ENCODE measurements at places on chromosomes 13 and 19.

- no peak for DNase-seq
Measured at GRCh38 chr19:32352241-32352630, 6.8 kb downstream of the ZNF507 start.

- DNase-seq, result no peak
Measured at GRCh38 chr19:2303211-2303798, 4.6 kb downstream of the LINGO3 start.

- DNase-seq, result no peak
Measured at GRCh38 chr13:77946522-77946921, 27.9 kb upstream of the EDNRB start.

- no peak for DNase-seq
Measured at GRCh38 chr13:113280126-113280525, 16.9 kb upstream of the LAMP1 start.

- DNase-seq, result no peak
Measured at GRCh38 chr19:50607874-50608785, 31.6 kb downstream of the SYT3 start.

- no peak for DNase-seq
Measured at GRCh38 chr19:843180-843835, 2.5 kb downstream of the PRTN3 start.

GRCh38 chr19:46221981-46222610, 7.4 kb upstream of the IGFL1 start:
- no peak for DNase-seq

DNA sequence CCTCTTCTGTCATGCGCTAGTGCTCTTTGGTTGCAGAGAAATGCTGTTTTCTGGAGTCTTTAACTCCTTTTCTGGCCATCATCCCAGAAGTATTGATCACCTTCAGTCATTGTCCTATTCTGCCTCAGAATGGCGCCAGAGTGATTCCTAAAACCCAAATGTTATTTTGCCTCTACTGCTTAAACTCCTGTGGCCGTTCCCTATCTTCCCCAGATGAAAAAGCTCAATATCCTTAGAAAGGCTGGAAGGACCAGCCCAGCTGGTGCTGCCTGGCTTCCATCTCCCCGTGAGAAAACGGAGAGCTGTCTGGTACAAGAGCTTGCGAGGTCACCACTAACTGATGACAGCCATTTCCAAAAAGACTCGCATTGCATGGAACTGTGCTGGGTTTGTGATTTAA, 179.1 kb downstream of the RBM26 start:
- no peak for DNase-seq

DNA sequence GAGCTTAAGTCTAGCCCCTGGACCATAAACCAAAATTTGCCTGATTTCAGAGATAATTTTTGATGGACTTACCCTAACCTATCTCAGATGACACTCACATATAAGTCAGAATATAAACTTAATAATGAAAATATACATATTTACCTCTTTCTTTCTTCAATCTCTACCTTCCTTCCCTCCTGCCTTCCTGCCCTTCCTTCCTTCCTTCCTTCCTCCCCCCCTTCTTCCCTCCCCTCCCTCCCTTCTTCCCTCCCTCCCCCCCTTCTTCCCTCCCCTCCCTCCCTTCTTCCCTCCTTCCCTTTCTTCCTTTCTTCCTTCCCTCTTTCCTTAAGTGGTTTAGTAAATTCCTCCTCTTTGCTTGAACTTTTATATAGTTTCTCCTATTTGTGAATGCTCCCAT, 88.7 kb downstream of the EDNRB start:
- no peak for DNase-seq

GRCh38 chr13:95880331-95880730, 172.9 kb downstream of the UGGT2 start:
- no peak for DNase-seq

DNA sequence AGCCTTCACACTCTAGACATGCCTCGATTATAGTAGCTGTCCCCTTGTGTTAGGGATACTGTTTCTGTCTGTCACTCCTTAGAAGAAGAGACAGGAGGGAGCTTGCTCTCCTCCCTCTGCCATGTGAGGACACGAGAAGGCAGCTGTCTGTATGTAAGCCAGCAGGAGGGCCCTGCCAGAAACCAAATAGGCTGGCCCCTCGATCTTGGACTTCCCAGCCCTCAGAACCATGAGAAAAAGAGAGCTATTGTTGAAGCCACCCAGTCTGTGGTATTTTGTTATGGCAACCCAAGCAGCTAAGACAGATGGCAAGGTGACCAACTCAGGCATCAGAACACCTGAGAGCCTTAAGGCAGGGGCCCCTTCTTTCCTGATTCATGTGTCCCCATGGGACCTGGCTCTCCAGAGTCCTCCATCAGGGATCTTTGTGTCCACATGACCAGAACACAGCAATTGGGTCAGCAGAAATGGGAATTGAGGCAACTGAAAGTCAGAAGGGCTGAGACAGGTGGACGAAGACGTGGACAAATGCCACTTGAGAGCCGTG, 65.6 kb upstream of the NPAS1 start:
- no peak for DNase-seq

- DNase-seq, result no peak
Measured at GRCh38 chr19:53882391-53883050, 524 bp downstream of the PRKCG start.

- DNase-seq, result no peak
Measured at GRCh38 chr13:87536499-87536898, 134.7 kb upstream of the SLITRK5 start.

DNA sequence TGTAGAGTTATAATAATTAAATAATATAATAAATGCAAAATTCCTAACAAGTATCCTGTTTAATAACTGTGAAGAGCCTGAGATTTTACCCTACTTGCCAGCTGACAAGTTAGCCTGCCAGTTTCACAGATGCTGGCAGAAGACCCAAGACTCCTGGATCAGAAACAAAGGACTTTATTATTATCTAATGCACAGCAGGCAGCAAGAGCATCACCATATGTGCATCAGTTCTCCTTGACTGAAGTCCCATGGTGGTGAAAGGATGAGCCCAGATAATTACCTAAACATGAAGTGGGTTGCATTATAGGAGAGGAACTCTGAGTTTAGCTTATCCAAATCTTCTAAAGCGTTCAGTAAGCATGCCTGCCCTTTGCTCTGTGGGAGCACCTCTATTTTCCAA, 39.1 kb upstream of the MTIF3 start:
- no peak for DNase-seq

GRCh38 chr19:47003611-47004465, 15.8 kb upstream of the NPAS1 start:
- DNase-seq, result no peak

DNA sequence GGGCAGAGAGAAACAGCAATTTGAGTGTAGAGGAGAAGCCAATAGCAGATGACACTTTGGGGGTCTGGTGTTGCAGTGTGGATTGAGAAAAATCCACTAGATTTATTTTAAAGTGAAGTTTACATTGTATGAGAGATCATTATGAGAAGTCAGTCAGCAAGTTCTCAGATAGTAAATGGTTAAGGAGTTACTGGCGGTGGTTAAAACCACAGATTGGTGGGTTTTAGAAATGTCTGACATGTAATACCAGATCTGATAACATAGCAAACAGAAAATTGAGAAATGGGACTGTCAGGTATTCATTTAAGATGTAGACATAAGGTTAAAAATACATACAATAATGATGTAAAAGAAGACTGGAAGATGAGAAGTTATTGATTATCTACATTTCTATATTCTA, 7.2 kb downstream of the ABHD13 start:
- no peak for DNase-seq

GRCh38 chr19:22515435-22515834, 93.3 kb upstream of the ZNF98 start:
- no peak for DNase-seq

DNA sequence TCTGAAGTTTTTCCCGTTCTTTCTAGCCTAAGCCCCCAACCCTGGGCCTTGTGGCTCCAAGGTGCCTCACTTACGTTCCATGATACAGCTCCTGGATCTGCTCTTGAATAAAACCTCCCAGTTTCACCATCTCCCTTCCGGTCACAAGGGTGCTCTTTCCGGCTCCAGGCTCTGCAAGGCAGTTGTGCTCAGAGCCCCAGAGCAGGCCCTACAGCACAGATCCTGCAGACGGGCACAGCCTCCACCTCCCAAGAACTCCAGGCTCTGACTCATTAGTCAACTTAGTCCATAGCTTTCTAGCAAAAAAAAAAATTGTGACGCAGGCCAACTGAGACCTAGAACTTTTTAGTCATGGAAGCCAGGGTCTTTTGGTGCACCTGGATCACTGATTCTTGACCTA, 33.9 kb upstream of the SLC7A10 start:
- DNase-seq, result no peak

DNA sequence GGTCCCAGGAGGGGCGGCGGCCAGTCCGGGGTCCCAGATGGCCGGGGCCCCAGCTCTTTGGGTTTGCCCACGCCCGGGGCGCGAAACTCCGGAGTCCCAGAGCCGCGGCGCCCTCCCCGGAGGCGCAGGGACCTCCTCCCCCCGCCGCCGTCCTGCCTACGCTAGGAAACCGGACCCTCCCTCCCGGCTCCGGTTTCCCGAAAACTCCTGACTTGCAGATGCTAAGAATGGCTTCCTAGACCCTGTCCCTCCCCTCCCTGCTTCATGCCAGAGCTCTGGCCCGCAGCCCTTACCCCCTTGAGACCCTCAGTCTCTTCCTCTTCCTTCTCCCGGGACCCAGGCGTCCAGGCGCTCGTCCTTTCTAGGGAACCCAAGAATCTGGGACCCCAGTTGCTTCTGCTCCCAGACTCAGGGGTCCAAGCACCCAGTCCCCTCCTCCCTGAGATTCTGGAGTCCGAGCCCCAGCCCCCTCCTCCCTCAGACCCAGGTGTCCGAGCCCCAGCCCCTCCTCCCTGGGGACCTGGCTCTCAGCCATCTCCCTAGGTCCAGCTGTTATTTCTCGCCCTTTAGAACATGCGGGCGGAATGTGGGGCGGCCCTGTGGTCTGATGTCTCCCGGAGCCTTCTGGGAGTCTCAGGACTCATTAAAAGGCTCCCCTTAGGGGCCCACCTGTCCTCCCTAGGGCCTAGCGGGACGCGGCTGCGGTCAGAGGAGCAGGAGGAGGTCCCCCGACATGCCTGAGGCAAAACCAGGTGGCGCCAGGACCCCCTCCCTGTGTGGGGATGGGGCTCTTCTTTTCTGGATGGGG, at the start of gene MYBPC2:
TSS of gene MYBPC2 (plus strand) at position 672 of the 808 bp plus-strand sequence. CDS start at position 734, 62 bp downstream.
- DNase-seq, result no peak

DNA sequence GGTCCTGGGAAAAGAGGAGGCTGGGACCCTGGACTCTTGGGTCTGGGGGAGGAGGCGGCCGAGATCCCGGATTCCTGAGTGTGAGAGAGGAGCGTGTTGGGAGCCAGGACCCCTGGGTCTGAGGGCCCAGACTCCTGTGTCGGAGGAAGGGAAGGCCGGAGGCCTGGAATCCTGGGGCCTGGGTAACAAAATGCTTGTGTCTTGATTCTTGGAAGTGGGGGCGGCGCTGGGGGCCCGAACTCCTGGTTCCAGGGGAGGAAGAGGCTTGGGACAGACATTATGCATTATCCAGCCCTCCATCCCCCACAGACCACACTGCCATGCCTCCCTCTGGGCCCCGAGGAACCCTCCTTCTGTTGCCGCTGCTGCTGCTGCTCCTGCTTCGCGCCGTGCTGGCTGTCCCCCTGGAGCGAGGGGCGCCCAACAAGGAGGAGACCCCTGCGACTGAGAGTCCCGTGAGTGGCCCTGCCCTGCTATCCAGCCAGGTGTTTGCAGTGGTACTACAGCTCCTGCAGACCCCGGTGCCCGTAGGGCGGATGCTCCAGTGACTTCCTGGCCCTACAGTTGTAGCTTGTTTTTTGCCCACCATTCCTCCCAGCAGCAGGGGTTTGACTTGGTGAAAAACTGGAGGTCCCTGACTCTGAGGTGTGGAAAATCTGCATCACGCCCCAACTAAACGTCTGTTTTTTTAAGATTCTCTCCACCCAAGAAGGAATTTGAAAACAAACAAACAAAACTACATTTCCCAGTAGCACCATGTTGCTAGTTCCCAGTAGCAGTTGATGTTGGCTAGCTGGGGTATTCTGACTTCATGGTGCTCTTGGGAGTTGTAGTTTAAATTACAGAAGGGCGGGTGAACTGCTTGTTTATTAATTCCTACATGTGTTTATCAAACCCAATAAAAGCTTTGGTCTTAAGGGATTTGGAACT, 630 bp downstream of the NUCB1 start:
- no peak for DNase-seq

- no peak for DNase-seq
Measured at GRCh38 chr19:7337380-7338194, 11.2 kb upstream of the ARHGEF18 start.

DNA sequence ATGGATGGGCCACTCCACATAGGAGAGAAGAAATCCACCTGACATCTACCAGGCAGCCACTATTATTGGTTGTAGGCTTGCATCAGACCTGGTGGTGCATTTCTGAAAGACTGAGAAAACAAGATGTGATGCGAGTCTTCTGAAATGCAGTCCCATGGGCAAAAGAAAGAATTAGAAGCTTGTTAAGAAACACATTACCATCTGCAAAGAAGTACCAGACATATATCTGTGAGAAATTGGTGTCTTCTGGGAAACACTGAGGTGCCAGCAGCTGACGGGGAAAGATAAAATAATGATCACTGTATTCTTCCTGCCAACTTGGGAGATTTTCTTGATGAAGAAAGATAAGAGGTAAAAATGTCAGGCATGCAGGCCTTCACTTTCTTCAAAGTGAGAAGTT, 14.4 kb downstream of the AMER2 start:
- no peak for DNase-seq

DNA sequence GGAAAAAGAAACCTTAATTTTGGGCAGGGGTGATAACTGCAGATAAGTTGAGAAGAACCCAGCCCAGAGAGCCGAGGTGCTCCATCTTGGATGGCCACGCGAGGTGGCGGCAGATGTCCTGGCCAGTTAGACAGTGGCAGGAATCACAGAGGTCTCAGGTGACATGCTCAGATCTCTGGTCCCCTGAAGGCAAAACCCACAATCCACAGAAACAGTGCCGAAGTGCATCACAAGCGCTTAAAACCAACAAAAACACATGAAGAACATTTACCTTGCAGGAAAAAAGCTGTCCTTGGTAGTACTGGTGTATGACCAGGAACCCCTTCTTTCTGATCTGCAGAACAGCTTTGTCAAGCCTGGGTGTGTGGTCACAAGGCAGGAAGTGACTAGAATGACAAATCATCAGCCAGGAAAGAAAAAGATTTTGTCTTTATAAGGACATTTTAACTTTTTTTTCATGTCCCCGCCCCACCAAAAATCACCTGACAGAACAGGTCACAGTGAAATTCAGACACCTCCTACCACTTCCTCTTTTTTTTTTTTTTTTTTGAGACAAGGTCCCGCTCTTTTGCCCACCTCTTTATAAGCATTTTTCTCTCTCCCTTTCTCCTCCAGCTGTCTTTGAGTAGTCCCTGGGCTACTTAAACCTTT, at the start of gene LCP1:
TSS of gene LCP1 (minus strand) at position 338 of the 651 bp plus-strand sequence. CDS start 22,515 bp downstream, outside the sequence.
- DNase-seq, result peak; percentile 31

DNA sequence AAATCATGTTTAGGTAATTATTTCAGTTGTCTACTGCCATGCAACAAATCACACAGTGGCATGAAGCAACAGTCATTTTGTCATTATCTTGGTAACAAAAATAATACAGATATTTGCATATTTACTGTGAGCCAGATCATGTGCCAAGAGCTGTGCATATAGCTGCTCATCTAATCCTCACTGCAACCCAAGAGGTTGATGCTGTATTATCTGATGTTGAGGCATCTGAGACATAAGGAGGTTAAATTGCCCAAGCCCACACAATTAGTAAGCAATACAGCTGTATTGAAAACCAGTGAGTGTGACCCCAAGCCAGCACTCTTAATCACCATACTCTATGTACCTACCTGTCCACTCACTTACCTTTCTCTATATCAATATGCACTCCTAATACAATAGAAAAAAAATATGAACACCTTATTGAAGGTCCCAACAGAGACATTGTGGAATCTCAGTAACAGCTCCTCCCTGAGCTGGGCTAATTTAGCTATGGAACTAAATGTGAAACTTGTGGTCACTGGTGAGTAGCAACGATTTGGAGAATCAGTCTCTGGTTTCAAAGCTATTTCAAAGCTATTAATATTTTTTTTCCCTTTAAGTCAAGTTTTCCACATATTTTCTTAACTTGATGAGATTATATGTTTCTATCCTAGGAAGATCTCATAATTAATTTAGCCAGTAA, 185.2 kb downstream of the KLF12 start:
- DNase-seq, result no peak
